Stimulated activated CD4-positive, alpha-beta T cell treated with anti-CD3 and anti-CD28 coated beads, Interleukin-12 subunit alpha, Interleukin-12 subunit beta, amount 100 ng/mL, for 48 hours (primary cell): ENCODE measurements at places on chromosomes 11 and 22.

- no peak for DNase-seq
Observed at GRCh38 chr11:11826260-11826659, 15.5 kb upstream of the USP47 start.

DNA sequence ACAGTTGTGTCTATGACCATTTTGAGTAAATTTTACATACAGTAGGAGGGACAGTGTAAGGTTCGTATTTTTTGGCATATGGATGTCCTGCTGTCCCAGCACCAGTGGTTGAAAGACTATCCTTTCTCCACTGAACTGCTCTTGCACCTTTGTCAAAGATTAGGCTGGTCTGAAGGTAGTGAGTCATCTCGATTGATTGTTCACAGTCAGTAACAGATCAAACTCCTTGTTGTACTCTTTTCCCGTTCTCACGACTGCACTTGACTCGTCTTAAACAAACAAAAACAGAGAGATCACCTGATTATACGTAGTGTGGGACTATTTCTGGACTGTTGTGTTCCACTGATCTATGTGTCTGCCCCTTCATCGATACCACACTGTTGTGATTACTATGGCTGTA lies 77.1 kb downstream of the DGCR2 start:
- DNase-seq: no peak

DNA sequence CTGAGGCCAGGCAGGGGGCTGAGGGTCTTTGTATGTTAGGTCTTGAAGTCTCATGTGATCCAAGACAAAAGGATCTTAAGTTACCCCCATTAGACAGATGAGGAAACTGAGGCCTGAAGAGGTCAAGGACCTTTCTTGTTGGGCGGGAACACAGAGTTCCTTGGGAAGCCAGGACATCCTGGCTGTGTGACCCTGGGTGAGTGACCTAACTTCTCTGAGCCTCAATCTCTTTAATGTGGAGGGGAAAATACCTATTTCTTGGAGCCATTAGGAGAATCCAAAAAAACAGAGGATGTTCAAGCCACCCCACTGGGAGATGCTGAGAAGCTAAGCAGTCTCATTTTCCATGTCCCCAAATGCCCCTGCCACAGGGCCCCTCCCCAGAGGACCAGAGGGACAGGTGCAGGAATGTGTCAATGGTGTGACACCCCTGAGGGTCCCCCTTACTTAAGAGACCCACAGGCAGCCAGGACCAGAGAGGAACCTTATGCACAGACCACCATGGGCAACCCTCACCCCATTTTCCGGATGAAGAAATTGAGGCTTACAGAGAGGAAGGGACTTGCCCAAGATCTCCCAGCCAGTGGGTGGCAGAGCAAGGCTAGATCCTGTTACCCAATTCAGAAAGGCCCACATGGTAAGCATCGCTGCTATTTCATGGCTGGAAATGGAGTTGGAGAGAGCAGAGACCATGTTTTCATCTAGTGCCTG lies 8.0 kb downstream of the RAC2 start:
- DNase-seq: no peak

GRCh38 chr22:29435236-29436136 lies 2.9 kb upstream of the RFPL1 start:
- DNase-seq: no peak

DNA sequence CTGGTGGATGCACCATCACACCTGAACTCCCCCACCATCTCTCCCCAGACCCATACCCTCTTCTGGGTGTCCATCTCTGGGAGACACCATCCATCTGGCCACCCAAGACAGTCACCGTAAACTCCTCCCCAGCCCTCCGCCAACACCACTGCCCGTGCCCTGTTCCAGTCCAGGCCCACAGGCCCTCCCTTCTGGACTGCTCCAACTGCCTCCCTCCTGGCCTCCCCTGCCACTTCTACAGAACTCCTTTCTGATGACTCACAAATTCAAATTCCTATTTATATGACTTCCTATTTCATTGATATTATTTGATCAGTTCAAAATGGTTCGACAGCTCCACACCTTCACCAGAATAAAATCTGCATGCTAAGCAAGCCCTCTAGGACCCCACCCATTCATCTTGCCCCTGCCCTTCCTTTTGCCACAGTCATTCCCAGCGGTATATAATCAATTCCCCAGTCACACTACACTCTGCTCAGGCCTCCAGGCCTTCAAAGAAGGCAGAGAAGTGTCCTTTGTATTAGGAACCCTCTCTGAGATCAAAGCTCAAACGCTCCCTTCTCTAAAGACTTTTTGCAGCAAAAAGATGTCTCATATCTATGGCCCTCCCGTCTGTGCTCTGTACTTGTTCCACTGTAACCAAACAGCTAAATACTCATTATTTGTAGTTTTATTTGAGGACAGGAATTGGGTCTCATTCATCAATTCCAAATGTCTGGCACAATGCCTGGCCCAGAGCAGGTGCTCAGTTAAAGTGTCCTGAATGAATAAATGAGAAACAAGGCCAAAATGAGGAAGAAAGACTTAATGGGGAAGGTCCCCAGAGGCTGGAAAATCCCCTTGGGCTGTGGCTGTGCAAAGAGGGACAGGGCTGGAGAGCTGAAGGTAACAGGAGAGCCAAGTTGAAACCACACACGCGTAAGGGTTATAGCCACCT lies 29.0 kb downstream of the MYH9 start:
- DNase-seq: no peak
